ENCODE measurements at places on chromosomes 16 and 17. TPM values are rescaled to one million over a fixed set of nuclear protein-coding genes. Genes with fewer than 3 reads are reported as not detected.

The TMED6 gene
- total RNA-seq: not detected

The SP2 gene
- 0.26 TPM for total RNA-seq

The CCL1 gene
- total RNA-seq: not detected

The MT1H gene
- not detected for total RNA-seq

The RGS9 gene
- total RNA-seq: 1.7 TPM

The CCL11 gene
- total RNA-seq: not detected

The USP43 gene
- under 0.01 TPM for total RNA-seq

The KRT15 gene
- not detected for total RNA-seq

The C17orf67 gene
- 1.7 TPM for total RNA-seq

The KRT33A gene
- total RNA-seq: not detected

The LDHD gene
- 4.5 TPM for total RNA-seq

The DNAJC7 gene
- total RNA-seq: 59.6 TPM

The PDPR gene
- total RNA-seq: 22.3 TPM

The CD79B gene
- 0.17 TPM for total RNA-seq

The MILR1 gene
- 4.4 TPM for total RNA-seq

The ABI3 gene
- not detected for total RNA-seq

The ZNF624 gene
- 7.6 TPM for total RNA-seq

The ATP5PD gene
- 258 TPM for total RNA-seq

The GLP2R gene
- total RNA-seq: not detected

The GRB7 gene
- under 0.01 TPM for total RNA-seq

The ABCA8 gene
- total RNA-seq: 47.2 TPM

The SCARF1 gene
- 0.99 TPM for total RNA-seq

The OR3A3 gene
- not detected for total RNA-seq

The BRICD5 gene
- 1.3 TPM for total RNA-seq

The CFAP20 gene
- total RNA-seq: 23.4 TPM

The MMP15 gene
- total RNA-seq: 2.1 TPM

The PABPN1L gene
- not detected for total RNA-seq

The C16orf89 gene
- 5.9 TPM for total RNA-seq

The EFCAB5 gene
- 0.66 TPM for total RNA-seq

The PRSS36 gene
- 0.17 TPM for total RNA-seq

The PSMD3 gene
- total RNA-seq: 55.2 TPM

The SP6 gene
- not detected for total RNA-seq

The PDILT gene
- not detected for total RNA-seq

The CCDC144A gene
- total RNA-seq: 12.3 TPM

The CD19 gene
- under 0.01 TPM for total RNA-seq

The ACOX1 gene
- total RNA-seq: 44.4 TPM

The CNP gene
- total RNA-seq: 50.6 TPM

The NOL3 gene
- total RNA-seq: 12.8 TPM

The CDRT15 gene
- total RNA-seq: not detected

The SDR42E1 gene
- total RNA-seq: 0.77 TPM

The GLTPD2 gene
- total RNA-seq: not detected

The TK1 gene
- 69.2 TPM for total RNA-seq

The TNFSF13 gene
- total RNA-seq: 1.5 TPM

The SLC16A13 gene
- total RNA-seq: 0.26 TPM

The KRTAP9-8 gene
- not detected for total RNA-seq

The MYH11 gene
- total RNA-seq: 28.8 TPM

The PLXDC1 gene
- 4.1 TPM for total RNA-seq

The ALOX12 gene
- 0.26 TPM for total RNA-seq

The ZNF646 gene
- 12.3 TPM for total RNA-seq

The PYCARD gene
- 103 TPM for total RNA-seq

The SPN gene
- total RNA-seq: not detected

The SLC6A2 gene
- total RNA-seq: not detected

The KCNJ16 gene
- total RNA-seq: not detected

The LMF1 gene
- 10.0 TPM for total RNA-seq

The WNK4 gene
- under 0.01 TPM for total RNA-seq

The OTOP2 gene
- not detected for total RNA-seq

The CEP112 gene
- total RNA-seq: 5.4 TPM

The CD300H gene
- not detected for total RNA-seq

The TNFSF12 gene
- 9.6 TPM for total RNA-seq
